ENCODE measurements at places on chromosomes 12 and 14.

GRCh38 chr14:35879151-35879648 is 53.1 kb downstream of the BRMS1L start:
- no peak for DNase-seq

GRCh38 chr14:97022741-97023140 is 225.6 kb downstream of the VRK1 start:
- DNase-seq, result no peak

DNA sequence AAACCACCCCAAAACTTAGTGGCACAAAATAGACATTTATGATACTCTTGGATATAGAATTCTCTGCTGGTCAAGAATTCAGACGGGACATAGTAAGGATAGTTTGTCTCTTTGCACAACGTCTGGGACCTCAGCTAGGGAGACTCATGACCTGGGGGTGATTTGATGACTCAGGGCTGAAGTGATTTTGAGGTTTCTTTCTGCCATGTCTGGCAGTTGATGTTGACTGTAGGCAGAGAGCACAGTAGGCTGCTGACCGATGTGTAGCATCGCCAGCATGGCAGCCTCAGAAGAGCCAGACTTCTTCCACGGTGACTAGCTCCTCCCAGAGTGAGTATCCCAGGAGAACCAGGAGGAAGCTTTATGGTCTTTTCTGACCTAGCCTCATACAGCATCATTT is 88.9 kb upstream of the FRMD6 start:
- no peak for DNase-seq

DNA sequence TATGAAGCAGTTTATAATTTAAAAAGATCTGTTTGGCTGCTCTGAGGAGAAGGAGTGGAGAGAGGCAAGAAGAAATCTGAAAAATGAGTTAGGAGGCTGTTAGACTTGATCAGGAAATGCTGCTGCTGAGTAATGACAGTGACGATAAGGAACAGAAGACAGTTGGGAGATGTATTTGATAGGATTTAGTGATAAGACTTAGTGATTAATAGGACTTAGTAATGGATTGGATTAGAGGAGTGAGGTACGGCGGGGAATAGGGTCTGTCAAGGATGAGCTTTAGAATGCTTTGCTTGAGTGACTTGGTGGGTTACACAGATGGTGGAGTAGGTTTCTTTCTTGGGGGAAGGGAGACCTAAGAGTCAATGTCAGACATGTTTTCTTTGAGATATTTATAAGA is 31.7 kb downstream of the UNC79 start:
- DNase-seq, result no peak

DNA sequence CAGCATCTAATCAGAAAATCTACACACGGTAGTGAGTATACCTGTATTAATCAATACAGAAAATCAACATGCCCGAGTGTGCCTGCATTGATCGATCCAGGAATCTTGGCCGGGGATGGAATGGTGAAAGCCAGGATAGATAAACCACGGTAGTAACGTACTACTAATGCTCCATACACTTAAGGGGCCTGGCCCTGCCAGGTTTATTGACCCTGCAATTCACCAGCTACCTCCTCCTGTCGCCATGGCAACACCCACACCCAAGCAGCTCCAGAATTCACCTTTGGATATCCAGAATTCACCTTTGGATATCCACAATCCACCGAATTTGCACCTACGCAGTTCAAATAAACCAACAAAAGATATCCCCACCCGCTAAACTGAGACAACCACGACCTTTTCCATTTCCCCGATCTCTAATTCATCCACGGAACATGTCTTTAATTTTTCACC is 14.8 kb upstream of the CALM1 start:
- DNase-seq, result peak; percentile 30

GRCh38 chr12:14769466-14769968 is 33.8 kb downstream of the WBP11 start:
- DNase-seq, result peak; percentile 56

- no peak for DNase-seq
Measured at GRCh38 chr12:105876396-105876927, 262.3 kb downstream of the NUAK1 start.

GRCh38 chr14:72452774-72453173 is 441.1 kb downstream of the DPF3 start:
- no peak for DNase-seq

DNA sequence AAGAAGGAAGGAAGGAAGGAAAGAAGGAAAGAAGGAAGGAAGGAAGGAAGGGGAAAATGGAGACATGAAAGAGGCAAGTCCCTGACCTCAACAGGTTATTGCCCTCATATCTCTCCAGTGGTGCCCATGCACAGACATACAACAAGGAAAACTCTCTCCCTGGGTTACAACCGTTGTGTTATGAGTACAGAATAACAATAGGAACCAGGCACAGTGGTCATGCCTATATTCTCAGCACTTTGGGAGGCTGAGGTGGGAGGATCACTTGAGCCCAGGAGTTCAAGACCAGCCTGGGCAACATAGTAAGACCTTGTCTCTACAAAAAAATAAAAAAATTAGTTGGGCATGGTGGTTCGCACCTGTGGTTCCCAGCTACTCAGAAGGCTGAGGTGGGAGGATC is 139.4 kb upstream of the HMGA2 start:
- DNase-seq, result no peak

DNA sequence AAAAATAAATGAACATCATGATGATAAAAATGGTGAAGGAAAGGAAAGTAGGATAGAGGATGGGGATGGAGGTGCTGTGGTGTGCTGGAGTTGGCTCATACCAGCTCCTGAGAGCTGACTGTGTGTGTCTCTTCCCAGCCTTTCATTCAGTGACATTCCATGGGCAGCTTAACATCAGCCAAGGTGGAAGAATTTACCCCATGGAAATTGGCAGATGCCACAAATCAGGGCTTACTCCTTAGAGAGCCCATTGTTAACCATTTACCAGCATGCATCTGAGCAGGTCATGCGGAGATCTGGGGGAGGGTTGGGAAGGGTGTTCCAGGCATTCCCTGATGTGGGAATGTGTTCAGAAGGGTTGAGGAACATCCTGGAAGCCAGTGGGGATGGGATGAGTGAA is 164.7 kb upstream of the MYL2 start:
- DNase-seq, result no peak

- no peak for DNase-seq
Measured at GRCh38 chr14:56666716-56667115, 87.1 kb downstream of the TMEM260 start.

- DNase-seq, result no peak
Measured at GRCh38 chr12:104490850-104491249, 34.1 kb downstream of the CHST11 start.

DNA sequence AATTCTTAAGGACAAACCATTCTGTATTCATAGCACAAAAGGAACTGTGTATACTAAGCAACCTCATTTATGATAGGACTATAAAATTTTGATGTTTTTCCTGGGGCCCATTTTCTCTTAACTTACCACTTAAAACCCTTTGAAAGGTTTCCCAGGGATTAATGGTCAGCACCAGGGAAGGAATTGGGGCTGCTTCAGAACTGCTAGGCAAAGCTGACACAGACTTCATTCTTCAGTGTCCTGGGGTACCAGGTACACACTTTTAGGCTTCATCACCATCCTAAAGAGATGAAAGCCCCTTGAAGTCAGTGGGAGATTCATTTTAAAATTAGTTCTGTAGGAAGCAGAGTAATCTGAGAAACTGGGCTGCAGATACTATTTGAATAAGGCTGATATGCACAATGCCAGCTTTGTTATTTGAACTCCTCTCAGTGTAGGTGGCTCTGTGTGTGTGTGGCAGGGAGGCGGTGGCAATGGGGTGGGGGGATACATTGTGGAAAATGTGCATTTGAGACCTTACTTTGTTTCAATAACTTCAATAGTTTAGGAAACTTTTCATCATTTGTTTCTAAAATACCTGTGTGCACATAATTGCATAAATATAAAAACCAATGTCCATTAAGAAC is 329.3 kb upstream of the DCN start:
- DNase-seq, result no peak

GRCh38 chr14:30058401-30058800 is 130.8 kb upstream of the PRKD1 start:
- no peak for DNase-seq

GRCh38 chr12:22459838-22460490 is 84.4 kb downstream of the C2CD5 start:
- DNase-seq, result no peak

DNA sequence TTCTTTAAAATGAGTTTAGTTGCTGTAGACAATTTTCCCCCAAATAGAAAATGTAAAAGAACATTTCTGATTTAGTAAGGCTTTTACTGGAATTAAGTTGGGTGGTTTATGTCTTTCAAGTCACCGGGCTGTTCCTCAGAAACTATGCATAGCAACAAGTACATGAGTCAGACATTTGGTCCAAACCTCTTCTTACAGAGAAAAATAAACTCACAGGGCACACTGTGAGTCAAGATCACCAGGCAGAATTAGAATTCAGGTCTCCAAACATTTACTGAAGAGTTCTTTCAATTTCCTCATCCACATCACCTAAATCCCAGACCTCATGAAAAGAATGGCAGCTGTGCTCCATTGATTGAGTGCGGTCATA is 476.1 kb upstream of the SOX5 start:
- no peak for DNase-seq

DNA sequence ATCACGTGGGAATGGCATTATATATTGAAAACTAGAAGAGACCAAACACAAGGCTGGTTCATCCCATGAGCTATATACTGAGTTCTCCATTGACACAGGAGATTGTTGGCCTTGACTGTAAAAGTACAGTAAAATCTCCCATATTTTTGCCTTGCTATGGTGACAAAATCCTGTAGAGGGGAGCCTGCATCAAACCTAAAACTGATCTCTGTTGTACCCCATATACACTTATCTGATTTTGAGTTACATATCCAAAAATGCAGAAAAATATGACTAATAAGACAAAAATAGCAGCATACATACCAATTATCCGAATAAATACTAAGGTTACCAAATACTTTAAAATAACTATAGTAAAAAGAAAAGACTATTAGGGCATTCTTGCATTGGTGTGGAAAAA is 60.4 kb downstream of the TMTC3 start:
- DNase-seq, result no peak

GRCh38 chr14:35385042-35385839 is 19.3 kb downstream of the NFKBIA start:
- no peak for DNase-seq

- DNase-seq, result no peak
Measured at GRCh38 chr14:103199124-103199523, 75.9 kb downstream of the TNFAIP2 start.

- DNase-seq, result no peak
Measured at GRCh38 chr12:64056741-64057140, 165.4 kb downstream of the KICS2 start.

DNA sequence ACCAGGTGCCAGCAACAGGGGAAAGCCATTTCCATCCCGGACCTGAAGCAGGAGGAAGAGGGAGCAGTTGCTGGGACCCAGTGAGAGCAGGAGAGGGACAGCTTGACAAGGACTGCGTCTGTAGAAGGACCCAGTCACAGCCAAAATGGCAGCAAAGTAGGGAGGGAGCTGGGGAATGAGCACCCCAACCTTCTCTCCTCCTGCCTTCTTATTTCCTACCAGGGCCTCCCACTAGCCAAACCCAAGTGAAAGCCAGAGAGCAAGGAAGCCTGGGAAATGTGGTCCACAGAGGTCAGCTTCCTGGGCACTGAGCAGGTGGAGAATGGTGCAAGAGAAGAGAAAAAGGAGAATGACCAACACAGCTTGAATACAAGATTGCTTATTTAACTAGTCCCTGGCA is 108.5 kb upstream of the MYL2 start:
- no peak for DNase-seq

DNA sequence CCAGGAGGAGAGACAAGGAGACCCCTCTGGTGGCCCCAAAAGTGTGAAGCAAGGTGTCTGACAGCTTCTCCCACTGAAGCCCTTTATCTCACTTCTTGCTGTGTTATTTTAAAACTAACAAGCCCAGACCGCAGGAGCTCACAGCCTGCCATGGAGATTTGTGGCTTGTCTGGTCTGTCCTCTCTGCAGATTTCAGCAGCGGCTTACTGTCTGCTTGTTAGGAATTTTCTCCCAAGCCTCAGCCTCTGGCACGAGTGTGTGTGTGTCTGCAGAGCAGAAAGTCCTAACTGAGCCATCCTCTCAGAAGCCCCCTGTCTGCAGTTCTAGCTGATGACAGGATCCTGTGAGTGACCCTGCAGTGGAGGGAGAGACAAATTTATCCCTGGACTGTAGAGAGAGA is 87.9 kb upstream of the HSPB8 start:
- DNase-seq, result no peak

DNA sequence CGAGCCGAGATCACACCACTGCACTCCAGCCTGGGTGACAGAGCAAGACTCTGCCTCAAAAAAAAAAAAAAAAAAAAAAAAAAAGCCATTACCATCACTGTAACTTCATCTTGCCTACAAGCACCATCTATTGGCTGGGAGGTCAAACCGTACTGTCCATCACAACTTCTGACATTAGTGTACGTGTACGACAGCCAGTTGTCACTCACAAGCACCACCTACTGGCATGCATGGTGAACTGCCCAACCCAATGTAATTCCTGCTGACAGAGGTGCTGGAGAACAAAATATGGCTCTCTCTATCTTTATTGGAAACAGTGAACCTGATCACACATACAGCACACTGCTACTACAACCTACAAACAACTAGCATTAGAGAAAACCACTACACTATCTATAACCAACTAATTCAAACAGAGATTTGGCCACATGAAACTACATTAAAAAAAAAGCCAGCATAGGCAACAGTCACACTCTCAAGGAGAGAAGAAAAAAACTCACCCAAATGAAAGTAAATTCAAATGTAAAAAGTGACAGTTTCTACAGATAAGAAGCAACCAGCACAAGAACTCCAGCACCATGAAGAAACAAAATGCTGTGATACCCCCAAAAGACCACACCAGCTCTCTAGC is 82.3 kb downstream of the PUS7L start:
- DNase-seq, result peak; percentile 37

GRCh38 chr12:50637870-50638481 is 125.9 kb upstream of the ATF1 start:
- peak; percentile 22 for DNase-seq

Measured in NCI-H1930 (cell line).